ENCODE measurements at places on chromosomes 11 and 22. TPM values are rescaled to one million over a fixed set of nuclear protein-coding genes. Genes with fewer than 3 reads are reported as not detected.

DNA sequence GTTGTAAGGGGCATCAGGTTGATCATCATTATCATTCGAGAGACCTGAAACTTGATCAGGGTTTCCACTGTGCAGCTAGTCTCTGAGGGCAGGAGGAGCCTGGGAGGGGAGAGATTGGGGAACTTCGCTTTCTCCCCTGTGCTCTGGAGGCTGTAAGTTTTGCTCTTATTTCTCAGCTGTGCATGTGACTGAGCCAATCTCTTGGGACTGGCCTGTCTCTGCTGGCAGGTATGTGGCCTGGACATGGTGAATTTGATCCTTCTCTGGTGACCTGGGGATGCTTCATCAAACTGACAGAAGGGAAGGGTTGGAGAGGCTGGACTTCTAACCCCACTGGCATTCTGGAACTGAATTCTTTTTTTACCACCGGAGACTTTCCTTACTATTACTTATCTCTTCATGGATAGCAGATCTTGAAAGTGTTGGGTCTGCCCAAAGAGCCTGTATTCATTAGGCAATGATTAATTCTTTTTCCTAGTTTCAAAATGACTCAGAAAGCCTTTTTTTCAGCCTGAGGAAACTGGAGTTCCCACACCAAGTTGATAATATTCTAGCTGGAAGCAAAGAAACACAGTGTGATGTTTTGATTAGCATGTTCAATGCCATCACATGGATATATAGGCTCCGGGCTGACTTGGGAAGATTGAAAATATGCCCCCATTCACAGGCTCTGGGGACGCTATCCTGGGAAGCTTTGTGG is 36.5 kb downstream of the TSPAN18 start:
- no peak for DNase-seq

- no peak for DNase-seq
These were observed 56.2 kb upstream of the CRYBB3 start for GRCh38 chr22:25143156-25144076.

FGF19 gene
- not detected for total RNA-seq

DNA sequence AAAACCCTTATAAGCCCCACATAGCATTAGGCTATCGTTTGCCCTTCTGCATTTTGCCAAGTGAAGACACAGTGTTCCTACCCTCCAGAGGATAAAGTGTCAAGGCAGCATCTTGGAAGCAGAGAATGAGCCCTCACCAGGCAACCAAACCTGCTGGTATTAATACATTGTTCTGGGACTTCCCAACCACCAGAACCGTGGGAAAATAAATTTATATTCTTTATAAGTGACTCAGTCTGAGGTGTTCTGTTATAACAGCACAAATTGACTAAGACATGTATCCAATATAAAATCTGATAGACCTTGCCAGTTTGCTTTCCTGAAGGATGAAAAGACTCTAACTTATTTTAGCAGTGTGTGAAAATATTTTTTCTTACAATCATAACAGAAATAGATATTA is 792.5 kb upstream of the LRRC4C start:
- no peak for DNase-seq

GRCh38 chr11:128422576-128423370 is 164.6 kb downstream of the ETS1 start:
- no peak for DNase-seq

DNA sequence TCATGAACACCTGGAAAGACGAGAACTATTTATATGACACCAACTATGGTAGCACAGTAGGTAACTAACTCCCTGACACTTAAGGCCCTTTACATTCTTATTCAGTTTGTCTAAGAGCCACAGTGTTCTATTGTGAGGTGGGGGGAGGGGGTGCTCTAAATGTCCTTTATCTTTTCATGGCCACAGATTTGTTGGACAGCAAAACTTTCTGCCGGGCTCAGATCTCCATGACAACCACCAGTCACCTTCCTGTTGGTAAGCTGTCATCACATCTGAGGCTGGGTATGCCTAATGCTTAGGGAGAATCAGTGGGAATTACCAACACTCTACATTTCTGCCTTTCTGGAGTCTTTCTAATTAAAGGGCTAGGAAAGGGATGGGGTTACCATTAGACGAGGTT is 30.7 kb downstream of the EHF start:
- no peak for DNase-seq

GRCh38 chr11:17719938-17720795 is 796 bp downstream of the MYOD1 start:
- DNase-seq: no peak

DNA sequence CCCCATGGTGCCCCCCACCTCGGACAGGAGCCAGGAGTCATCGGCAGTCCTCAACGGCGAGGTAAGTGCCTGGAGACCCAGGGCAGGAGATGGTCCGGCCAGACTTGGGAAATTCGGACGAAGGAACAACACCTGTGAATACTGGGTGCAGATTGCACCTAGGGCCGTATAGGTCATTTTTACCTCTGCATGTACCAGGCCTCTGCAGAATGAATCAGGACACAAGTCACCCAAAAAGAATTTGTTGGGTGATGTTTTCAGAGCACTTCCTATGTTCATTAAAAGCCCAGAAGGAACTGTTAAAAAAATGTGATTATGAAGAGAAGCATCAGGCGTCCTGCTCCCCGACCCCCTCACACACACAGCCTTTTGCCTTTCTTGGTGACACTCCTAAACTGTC is 93.9 kb downstream of the C11orf91 start:
- DNase-seq: no peak

DNA sequence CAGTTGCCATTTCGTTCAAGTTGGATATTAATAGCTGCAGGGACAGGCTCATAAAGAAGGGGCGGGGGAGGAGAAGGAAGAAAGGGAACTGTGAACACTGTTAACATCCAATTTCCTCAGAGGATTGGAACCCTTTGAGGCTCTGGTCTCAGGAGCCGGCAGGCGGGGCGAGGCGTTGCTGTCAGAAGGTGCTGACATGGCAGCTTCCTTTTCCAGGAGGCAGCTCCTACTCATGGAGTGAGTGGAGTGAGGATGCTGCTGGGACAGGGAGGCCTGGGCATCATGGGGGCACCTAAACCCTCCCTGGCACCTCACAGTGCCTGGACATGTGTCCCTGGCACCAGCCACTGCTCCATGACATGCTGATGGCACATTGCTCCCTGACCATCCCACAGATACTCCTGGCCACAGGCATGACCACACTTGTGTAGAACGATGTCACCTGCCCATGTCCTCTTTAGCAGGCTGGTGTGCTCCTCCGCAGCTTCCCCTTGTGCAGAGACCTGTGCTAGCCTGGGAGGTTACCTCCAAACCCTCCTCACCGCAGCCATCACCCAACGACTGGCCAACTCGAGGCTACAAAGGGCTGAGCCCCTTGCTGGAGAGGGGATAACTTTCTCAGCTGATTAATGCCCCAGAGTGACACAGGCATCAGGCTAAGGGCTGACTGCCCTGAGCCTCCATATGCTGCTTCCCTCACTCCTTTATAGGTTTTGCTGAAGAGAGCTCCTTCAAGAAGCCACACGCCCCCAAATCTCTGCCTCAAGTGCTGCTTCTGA is 79.6 kb upstream of the NECTIN1 start:
- peak; percentile 58 for DNase-seq

PDE2A gene
- total RNA-seq: not detected

DNA sequence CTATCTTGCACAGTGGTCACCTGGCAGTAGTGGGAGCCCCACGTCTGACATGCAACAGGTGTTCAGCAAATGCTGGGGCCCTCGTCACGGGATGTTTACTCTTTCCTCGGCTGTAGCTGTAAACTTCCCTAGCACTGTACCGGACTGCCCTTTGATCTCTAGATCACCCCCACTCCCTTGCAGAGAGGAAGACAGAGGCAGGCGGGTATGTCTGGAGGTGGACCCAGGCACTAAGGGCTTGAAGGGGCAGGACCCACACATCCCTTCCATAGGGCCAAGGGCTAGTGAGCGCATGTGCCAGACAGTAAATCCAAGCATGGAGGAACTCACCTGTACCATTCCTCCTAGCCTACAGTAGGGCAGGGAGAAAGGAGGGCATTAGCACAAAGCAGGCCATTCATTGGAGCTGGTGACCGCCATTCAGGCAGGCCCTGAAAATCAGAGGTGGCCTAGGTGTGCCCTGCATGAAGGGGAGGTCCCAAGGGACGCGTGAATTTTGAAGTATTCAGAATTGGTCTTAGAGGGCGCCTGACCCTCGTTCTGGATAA is 1.9 kb upstream of the SMTN start:
- DNase-seq: no peak

MRPL40 gene
- 22.5 TPM for total RNA-seq

TSPO gene
- 292 TPM for total RNA-seq

GRCh38 chr11:116053548-116053919 is 549.3 kb upstream of the CADM1 start:
- no peak for DNase-seq

BET1L gene
- total RNA-seq: 59.6 TPM

CAT gene
- total RNA-seq: 31.1 TPM

DNA sequence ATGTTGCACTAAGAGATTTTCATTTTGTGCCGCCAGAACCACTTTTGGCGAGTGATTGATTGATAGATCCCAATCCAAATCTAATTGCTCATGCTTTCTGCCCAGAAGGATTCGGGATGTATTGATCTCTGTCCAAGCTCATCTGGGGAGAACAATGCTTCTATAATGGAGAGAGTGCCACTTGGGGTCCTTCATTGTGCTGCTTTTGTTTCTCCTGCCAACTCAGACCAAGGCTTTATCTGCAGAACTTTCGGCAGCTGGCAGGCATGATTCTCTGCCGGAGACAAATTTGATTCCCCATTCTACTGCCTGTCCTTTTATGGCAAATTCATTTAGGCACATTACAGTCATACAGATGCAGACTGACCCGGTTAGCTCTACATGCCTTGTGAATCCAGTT is 62.9 kb upstream of the NTM start:
- no peak for DNase-seq

- no peak for DNase-seq
These were observed 781 bp upstream of the TEF start for GRCh38 chr22:41380993-41381328.
